Fibroblast of skin of abdomen (primary cell): ENCODE measurements at places on chromosomes 3 and 15.
A peak's percentile ranks its signal among the peaks of the same experiment; 100 is the strongest.

GRCh38 chr3:119145500-119146167 lies at the start of gene TEX55:
Gene TEX55 (plus strand): TSS chr3:119146165. CDS start chr3:119146190, 25 bp downstream.
- peak; percentile 48 for DNase-seq

DNA sequence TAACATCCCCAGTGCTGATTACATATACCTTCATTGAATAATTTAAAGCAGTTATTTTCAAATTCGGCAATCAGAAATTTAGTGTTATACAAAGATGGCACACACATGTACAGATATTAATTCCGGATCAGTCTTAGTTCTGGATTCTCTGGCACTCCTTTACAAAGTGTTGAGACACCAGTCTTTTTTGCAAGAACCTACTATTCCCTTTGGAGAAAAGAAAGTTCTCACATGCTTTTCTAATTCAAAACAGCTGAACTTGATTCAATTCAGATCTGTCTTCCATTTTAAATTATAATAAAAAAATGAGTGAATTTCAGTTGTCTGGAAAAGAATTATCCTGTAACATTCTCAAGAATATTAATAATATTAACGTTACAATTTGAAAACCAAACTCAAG lies 20.4 kb downstream of the CCDC191 start:
- no peak for DNase-seq

DNA sequence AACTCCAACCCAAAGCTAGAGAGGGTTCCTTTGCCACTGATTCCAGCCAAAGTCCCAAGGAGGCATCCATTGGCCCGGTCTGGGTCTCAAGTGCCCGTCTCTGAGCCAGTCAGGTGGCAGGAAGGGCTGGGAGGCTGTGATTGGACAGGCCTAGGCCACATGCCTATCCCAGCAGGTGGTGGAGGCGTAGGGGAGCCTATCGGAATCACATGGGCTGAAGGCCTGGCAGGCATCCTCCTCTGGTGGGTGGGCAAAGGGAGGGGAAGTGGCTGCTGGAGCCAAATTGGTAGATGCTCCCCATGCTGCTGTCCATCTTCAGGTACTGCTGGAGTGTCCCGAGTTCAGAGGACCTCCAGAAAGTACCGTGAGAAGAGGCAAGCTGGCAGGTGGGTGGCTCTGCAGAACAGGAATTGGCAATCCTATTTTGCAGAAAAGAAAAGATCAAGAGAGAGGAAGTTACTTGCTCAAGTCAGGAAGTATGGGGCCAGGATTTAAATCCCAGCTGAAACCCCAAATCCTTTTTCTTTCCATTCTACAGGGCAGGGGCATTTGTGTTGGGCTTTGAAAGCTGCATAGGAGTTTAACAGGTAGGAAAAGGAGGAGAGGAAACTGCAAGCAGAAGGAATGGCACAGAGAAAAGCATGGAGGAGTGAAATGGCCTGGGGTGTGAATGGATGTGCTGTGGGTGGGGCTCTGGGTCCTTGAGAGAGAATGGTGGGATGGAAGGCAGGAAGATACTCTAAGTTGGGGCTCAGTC lies 3.7 kb downstream of the CHST13 start:
- no peak for DNase-seq

- DNase-seq, result no peak
These were observed 18.7 kb upstream of the PDE8A start for GRCh38 chr15:84962955-84963354.

- no peak for DNase-seq
These were observed at the start of gene DPPA4 for GRCh38 chr3:109337393-109337792. Gene DPPA4 (minus strand): TSS chr3:109337546. CDS start chr3:109337517, 29 bp downstream.

DNA sequence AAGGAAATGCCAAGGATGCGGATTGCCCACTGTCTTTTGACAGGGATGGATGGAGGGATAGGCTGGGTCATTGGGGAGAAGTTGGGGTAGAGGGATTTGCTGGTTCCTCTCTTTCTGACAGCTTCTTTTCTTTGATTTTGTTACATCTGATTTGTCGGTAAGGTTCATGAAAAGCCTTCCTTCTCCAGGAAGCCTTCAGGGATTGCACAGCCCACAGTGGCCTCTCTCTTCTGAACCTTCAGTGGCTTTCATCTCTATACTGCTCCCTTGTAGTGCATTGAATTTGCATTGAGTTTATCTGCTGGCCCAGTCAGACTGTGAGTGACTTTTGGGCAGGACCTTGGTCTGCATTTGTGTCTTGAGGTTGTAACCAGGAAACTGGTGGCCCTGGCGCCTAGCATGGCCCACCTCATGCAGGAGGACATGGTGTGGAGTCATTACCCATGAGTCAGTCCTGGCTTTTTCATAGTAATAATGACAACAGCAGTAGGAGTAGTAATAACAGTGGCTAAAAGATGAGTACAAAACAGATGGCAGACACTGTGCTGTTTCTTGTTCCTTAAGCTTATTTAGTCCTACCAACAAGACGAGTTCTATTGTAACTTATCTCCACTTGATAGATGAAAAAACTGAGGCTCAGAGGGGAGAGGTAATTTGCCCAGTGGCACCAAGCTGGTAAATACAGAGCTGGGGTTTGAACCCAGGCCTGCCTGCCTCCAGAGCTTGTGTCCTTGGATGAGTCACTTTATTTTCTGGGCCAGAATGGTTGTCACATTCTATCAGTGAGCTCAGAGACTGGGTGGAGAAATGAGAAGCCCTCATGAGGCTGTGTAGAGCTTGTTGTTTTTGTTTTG lies 28.4 kb downstream of the SMAD6 start:
- DNase-seq, result peak; percentile 51

- DNase-seq, result no peak
These were observed 193.5 kb downstream of the ANXA2 start for GRCh38 chr15:60204131-60204885.

GRCh38 chr3:151305060-151305774 lies 11.4 kb downstream of the GPR87 start:
- peak; percentile 99 for DNase-seq

- DNase-seq, result peak; percentile 48
These were observed 35.6 kb downstream of the ALCAM start for GRCh38 chr3:105402287-105402801.

DNA sequence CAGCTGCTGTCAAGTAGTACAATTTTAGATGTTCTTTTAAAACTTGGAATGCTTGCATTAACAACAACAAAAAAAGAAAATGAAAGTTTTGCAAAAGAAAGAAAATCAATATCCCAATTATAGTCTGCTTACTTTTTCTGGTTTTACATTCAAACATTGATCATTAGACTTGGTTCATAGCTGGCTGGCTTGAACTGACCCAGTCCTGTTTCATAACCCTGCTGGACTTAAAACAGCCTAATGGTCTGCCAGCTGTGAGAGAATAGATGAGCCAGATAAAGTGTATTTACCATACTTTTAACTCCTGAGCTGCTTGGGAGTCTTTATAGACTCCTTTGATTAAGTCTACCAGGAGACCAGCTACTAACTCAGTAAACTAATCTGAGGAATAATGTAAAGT lies 59.2 kb downstream of the PIAS1 start:
- no peak for DNase-seq

DNA sequence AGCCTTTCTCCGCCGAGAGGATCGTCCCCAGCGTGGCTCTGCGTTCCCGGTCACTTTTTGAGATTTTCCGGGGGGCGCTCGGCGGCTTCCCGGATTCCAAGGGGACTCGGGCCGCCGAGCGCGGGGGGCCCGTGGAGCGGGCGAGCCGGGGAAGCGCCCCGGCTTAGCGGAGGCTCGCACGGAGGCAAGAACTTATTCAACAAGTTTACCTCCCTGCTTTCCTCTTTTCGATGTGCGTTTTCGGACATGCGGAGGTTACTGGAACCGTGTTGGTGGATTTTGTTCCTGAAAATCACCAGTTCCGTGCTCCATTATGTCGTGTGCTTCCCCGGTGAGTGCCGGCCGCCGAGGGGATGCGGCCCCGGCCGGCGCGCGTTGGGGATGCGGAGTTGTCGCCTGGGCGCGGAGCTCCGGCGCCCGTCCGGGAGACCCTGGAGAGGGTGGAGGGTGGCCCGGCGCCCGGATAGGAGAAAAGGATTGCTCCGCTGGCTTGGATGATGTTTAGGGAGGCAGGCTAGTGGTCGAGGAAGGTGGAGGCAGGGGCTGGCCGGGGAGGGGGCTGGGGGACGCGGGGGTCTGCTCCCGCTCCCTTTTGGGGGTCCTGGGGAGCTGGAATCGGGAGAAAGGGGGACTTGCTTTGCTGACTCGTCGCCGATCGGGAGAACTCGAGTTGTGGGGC lies 810 bp downstream of the PTPRG start:
- peak; percentile 17 for DNase-seq

GRCh38 chr3:176988795-176989194 lies 208.5 kb downstream of the TBL1XR1 start:
- DNase-seq, result no peak

DNA sequence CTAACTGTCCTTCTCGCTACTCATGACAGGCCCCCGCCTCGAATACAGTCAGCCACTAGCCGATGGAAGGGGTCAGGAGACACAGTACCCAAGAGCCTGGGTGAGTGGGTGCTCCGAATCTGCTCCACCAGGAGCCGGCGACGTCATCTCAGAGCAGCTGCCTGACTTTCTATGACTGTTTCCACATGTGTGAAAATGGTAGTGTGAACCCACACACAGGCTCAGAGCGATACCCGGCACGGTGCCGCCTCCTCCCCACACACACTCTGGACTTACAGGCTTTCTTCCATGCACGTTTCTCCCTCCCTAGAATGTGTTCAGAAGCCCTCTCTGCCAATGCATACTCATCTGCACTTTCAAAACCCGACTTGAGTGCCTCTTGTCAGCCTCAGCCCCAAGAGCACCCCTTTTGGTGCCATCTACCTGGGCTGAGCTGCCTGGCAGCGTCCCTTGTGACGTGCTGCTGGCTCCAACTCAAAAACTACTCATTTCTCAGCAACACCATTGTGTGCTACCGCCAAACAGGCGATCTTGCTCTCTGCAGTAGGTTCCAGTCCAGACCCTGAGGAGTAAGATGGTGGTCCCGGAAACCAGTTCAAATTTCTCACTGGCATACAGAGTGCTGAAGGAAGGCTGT lies 29.7 kb downstream of the VGLL4 start:
- no peak for DNase-seq

DNA sequence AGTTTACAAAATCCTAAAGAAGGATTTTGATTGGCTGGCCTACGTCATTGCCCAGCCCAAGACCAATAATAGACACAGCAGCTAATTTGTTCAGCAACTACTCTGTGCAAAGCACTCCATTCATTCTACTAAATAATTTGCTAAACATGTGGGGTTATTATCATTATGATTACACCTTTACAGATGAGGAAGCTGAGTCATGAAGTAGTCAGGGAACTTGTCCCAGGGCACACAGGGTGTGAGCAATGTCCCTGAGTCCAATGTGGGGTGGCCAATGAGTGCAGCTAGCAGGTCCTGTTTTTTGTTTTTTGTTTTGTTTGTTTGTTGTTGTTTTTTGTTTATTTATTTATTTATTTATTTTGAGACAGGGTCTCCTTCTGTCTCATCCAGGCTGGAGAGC lies 183.6 kb downstream of the ABHD5 start:
- DNase-seq, result no peak

GRCh38 chr15:85763673-85764633 lies 30.8 kb downstream of the KLHL25 start:
- no peak for DNase-seq

GRCh38 chr15:99359769-99360168 lies 108.5 kb downstream of the LRRC28 start:
- no peak for DNase-seq

DNA sequence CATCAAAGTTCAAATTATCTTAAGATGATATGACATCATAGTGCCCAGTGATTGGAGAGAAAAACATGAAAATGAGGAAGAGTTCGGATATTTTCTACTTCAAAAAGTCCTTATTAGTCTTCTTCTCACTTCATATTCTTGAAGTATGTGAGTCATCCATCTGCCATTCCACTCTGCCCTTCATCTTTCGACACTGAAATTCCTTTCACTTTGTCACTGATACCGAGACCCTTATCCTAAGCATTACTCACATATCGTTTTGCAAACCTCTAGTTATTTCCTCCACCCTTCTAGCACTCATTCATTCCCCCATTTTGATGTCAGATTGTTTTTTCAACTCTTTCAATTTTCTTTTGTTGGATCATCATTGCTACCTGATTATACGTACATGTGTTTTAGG lies 4.0 kb downstream of the OR5H14 start:
- DNase-seq, result no peak

GRCh38 chr3:197337656-197338055 lies 39.2 kb upstream of the DLG1 start:
- DNase-seq, result no peak

GRCh38 chr3:116341899-116342298 lies 103.4 kb downstream of the LSAMP start:
- DNase-seq, result no peak

DNA sequence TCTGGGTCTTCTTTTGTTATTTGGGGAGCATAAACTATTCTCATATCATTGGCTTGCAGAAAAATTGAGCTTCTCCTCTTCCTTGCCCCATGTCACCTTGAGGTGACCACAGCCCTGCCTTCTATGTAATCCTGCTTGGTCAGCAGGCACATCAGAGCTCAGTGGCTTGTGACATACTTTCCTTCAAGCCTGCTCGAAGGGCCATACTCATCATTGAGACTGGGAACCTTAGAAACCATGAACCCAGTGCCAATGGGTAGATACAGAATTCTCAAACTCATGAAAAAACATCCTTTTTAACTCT lies 3.7 kb upstream of the CCR2 start:
- DNase-seq, result no peak

GRCh38 chr15:85289677-85290365 lies 90.6 kb upstream of the AKAP13 start:
- DNase-seq, result peak; percentile 19

- no peak for DNase-seq
These were observed 15.8 kb downstream of the SEMA6D start for GRCh38 chr15:47733085-47733484.

GRCh38 chr15:68507447-68507846 lies 71.3 kb upstream of the CORO2B start:
- DNase-seq, result no peak

DNA sequence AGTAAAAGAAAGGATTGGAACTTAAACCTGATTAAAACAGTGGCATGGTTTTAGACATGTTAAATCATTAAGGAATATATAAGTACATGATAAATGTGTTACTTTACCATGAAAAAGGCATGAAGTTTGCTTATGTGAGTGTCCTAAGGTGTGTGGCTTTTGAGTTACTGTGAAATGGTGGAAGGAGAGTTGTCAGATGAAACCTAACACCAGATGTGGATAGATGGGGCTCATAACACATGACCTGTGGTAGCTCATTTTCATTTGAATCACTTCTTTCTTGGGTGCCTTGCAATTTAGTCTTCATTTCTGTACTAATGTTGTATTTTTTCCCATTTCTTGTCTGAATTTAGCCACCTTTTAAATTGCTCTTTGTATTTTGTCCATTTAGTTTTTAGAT lies 13.0 kb downstream of the MEF2A start:
- DNase-seq, result no peak

- no peak for DNase-seq
These were observed 12.6 kb downstream of the SLC12A6 start for GRCh38 chr15:34324933-34325332.

- peak; percentile 36 for DNase-seq
These were observed 27.6 kb upstream of the NPHP3 start for GRCh38 chr3:132749786-132750185.

- no peak for DNase-seq
These were observed 78.6 kb downstream of the FHIT start for GRCh38 chr3:61172684-61173083.

- no peak for DNase-seq
These were observed 73.6 kb downstream of the ITGB5 start for GRCh38 chr3:124813541-124813940.

- DNase-seq, result no peak
These were observed 67.2 kb upstream of the CSTA start for GRCh38 chr3:122257644-122258364.
